ENCODE measurements at places on chromosomes 13 and 19.

DNA sequence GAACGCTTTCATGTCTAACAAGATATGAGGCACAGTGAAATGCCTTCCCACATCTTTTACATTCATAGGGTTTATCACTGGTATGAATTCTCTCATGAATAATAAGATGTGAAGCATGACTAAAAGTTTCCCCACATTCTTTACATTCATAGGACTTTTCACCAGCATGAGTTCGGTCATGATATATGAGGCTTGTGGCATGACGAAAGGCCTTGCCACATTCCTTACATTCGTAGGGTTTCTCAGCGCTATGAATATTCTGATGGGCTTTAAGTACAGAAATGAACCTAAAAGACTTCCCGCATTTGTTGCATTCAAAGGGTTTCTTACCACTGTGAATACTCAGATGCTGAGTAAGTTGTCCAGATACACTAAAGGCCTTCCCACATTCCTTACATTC, 21.3 kb downstream of the ZNF607 start:
- no peak for DNase-seq

GRCh38 chr19:3071768-3072167, 9.5 kb upstream of the TLE5 start:
- no peak for DNase-seq

DNA sequence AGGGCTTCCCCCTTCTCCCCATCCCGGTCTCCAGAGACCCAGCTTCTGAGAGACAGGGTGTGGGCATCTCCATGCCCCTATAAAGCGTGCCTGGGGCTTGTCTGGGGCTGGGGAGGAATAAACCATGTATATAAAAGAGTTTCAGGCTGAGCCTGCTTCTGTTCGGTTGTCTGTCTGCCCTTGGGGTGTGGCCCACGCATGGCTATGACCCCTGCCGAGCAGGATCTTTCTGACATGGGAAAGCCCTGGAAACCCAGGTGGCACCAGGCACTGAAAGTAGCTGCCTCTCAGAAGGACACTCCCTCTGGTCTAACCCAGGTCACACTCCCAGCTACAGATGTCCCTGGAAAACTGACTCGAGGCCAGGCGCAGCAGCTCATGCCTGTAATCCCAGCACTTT, 8.2 kb downstream of the TMEM59L start:
- no peak for DNase-seq

- no peak for DNase-seq
These were observed 10.3 kb upstream of the PAN3 start for GRCh38 chr13:28128030-28128429.

DNA sequence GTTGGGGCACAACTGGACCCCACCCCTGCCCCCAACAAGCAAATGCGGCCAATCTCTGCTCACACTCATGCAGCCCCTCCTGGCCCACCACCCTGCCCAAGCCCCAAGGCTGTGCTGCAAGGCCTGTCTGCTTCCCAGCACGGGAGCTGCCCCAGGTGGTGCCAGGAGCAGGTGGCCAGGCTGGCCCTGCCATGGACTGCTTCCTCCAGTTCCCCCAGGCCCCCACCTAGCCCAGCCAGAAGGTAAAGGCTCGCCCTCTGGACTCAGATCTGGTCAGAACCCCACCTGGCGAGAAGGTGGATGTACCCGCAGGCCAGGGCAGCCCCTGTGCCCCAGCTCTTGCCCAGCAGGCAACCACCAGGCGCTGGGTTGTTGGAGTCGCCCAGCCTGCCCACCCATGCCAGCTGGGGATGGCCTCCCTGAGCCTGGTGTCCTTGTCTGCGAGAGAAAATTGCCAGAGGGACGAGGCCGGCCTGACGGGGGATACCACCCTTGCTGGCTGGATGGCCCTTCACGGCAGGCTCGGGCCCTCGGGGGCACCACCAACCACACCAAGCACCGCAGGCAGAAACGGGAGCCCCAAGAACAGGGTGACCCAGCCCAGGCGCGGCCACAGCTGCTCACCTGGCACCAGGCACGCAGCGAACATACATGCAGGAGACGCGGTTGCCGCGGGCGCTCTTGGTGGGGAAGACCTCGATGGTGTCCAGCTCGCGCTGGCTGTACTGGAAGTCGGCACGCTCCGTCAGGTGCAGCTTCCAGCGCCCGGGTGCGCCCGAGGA, 4.5 kb downstream of the ABHD17A start:
- DNase-seq: no peak

DNA sequence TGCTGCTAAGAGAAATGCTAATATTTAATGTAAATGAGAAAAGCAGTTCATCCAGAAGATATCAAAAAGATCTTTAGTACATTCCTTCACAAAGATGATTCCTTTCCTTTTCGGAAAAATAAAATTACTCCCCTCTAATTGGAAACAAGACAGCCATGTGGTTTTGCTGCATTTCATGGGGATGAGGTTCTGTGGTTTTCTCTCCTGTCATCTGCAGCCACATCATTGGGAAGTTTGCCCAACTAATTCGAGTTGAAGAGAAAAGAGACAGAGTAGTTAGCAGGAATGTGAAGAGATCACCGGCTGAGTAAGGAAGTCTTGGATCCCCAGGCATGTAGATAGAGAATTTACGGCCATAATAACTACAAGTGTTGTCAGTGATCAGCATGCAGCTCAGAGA, 122.1 kb downstream of the CYSLTR2 start:
- no peak for DNase-seq

GRCh38 chr13:28012383-28012782, 23.9 kb upstream of the URAD start:
- no peak for DNase-seq

GRCh38 chr13:83350569-83350968, 531.7 kb downstream of the SLITRK1 start:
- no peak for DNase-seq

DNA sequence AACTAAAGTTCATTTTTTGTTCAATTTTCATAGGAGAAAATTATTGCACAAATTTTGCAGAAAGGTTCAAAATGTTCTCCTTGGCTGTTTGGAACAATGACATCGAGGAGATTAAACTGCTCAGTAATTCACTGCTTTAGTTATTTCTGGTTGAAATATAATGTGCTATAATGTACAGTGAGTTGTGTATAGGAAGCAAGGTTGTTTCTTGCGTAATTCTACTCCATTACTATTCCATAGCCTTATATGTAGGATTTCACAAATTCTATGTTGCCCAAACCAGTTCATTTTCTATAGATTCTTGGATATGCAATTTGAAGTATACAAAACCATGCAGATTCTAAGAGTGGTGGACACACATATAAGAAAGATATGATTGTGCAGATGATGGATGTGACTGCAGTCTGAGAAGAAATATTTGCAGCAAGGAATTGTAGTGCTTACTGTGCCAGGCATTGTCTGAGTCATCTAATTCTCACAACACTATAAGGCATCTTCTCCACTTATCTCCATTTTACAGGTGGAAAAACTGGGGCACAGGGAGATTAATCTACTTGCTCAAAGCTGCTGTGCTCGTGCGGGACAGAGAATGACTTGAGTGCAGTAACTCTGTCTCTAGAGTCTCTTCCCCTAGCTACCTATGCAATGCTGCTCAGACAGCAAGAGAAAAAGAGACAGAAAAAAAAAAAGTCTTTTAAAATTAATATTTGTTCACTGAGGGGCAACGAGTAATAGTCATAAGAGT, 515.5 kb downstream of the MYO16 start:
- no peak for DNase-seq

DNA sequence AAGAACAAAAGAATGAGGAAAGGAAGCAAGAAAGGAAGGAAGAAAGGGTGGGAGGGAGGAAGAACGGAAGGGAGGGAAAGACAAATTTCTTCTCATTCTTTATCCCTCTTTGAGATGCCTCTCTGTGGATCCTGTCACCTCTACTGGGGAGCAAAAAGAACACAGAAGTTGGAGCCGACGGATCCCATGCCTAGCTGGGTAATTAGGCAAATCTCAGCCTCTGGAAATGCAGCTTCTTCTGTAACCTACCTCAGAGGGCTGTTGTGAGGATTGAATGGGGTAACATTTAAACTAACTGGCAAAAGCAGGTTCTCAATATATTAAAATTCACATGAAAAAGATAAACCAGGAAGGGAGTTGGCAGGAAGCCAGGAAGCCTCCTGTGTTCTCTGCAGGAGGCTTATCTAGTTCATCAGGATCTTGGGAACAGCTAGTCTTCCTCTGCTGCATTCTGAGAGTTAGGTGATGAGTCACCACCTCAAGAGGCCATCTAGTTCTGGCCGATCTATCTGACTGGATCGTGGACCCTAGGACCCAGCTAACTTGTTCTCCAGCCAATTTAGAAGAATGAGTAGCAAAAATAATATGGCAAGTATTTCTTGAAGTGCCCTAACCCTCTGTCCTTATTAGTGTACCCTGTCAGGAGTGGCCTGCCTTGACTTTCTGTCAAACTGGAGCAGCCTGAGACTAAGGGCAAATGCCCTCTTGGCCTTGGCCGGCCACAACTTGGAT, 15.2 kb upstream of the CPB2 start:
- no peak for DNase-seq

GRCh38 chr19:24054044-24054935, 32.7 kb upstream of the ZNF254 start:
- DNase-seq: no peak

DNA sequence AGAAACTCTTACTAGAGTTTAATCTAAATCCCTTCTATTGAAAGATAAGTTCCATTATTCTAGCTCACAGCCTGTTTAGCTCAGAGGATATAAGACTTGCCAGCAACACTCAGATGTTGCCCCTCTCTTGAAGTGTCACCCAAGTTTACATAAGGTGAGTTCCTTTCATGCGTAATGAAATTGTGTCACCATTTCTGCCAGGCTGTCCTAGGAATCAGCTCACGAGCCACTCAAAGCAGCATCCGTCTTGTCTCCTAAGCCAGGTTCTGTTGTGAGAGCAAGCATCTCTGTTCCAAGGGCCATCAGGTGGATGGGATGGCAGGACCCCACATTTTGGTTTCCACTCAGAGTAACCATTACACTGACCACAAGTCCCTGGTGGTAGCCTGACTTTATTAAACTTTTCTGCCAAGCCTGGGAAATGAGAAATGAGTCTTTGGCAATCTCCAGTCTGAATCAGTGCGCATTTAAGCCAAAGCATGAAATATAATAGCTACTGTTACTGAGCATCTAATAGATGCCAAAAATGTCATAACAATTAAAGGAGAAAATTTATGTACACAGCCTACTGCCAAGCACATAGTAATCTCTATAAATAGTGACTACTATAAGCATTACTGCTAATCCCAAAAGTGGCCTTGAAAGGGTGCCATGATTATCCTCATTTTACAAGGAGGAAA, 179.6 kb upstream of the MIR17HG start:
- DNase-seq: no peak

DNA sequence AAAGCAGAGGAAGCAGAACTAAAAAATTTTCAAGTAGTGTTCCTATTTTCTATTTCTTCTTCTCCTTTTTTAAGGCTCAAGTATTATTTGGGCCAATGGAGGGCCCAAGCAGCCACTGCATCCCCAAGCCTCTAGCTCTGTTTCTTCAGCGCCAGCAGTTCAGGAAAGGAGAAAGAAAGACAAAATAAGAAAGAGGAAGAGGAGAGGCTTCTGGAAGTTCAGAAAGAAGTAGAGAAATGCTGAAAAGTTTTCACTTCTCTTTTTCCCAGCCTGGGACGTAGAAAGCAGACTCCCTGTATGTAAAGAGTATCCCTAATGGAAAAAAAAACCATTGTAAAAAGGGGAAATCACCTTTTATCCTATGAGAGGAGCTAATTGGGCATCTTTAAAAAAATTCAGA, 165.5 kb upstream of the KLF12 start:
- DNase-seq: no peak

DNA sequence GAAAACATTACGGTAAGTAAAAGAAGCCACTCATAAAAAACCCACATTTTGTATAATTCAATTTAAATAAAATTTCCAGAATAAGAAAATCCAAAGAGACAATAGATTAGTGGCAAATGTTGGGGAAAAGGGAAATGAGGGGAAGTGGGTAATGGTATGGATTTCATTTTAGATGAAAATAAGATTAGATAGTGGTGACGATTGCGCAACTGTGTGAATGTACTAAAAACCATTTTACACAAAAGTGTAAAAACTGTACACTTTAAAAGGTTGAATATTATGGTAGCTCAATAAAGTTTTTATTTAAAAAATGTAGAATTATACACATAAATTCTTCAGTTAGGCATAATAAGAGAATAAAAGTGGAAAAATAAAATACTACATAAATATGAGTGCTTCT, 3.7 kb downstream of the MBD3L1 start:
- DNase-seq: no peak

DNA sequence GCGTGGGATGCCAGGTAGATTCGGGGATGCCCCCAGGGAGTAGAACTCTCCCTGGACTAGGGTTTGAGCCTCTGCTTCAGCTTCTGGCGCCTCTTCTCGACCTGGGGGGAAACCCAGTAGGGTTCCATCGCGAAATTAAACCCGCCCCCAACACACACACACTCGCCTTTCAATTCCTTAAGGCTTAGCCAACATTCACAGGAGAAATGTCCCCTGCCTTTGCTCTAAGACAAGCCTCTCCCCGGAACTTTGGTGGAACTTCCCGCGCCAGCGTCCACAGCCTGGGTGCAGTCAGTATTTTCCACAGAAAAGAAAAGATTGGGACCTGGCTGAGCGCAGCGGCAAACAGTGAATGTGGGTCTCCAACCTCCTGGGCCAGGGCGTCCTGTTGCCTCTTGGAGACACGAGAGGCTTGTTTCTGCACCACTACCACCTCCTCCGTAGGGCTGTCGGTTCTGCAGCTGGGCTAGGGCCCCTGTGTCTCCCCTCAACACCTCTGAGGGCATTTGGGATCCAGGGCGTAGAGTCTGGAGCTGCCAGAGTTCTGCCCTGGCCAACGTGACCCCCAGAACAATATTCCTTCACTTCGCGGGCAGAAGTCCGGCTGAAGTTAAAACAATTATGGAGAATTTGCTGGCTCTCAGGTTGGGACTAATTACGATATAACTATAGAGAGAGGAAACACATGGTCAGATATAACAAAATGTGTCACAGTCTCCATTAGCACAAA, 3.2 kb downstream of the PDX1 start:
- DNase-seq: no peak

GRCh38 chr19:38691938-38692457, 44.5 kb downstream of the ACTN4 start:
- DNase-seq: no peak

GRCh38 chr19:20471431-20471830, 94.2 kb downstream of the ZNF737 start:
- no peak for DNase-seq

DNA sequence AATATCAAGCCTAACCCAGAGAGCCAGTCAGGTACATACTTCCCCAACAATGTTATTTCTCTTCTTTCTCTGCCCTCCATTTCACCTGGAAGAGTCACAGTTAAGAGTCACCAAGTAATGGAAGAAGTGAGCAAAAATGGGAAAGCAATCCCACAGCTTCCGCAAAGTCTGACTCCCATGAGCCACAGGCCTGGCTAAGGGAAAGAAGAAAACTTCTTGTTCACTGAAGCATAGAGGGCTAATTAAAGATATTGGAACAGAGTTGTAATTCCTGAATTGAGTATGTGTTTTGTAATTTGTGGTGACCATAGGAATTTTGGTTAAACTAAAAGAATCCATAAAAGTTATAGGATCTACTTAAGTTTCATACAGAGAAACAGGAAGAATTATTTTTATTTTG, 830.9 kb upstream of the PCDH20 start:
- DNase-seq: no peak

- DNase-seq: no peak
These were observed 1.6 kb downstream of the TRIM28 start for GRCh38 chr19:58545286-58546018.

Data from activated CD4-positive, alpha-beta T cell treated with anti-CD3 and anti-CD28 coated beads, Interleukin-2, amount 50 U/mL, for 24 hours (primary cell).